Thoracic aorta endothelial cell (primary cell): ENCODE measurements at places on chromosomes 5 and 9. TPM values are rescaled to one million over a fixed set of nuclear protein-coding genes. Genes with fewer than 3 reads are reported as not detected.

Gene ANKRD18A
- 0.53 and 1.1 TPM in 2 replicates for total RNA-seq

Gene RNF183
- total RNA-seq, result not detected in 2 replicates

Gene CDC20B
- total RNA-seq, result 0.13 and 0.22 TPM in 2 replicates

Gene MARCOL
- total RNA-seq, result not detected in 2 replicates

Gene TAF11L10
- not detected in 2 replicates for total RNA-seq

Gene CXCL14
- total RNA-seq, result not detected in 2 replicates

Gene RAB3C
- not detected in 2 replicates for total RNA-seq

Gene ADRA1B
- total RNA-seq, result 0.07 and 0.13 TPM in 2 replicates

Gene FST
- total RNA-seq, result 58.4 and 88.6 TPM in 2 replicates

Gene TTC16
- not detected in 2 replicates for total RNA-seq

Gene SLIT3
- 0.13 and 1.0 TPM in 2 replicates for total RNA-seq

Gene OGN
- under 0.01 and 0.07 TPM in 2 replicates for total RNA-seq

Gene C1QTNF3
- 0.57 and 0.80 TPM in 2 replicates for total RNA-seq

Gene NR4A3
- total RNA-seq, result under 0.01 and 0.07 TPM in 2 replicates
